ENCODE measurements at places on chromosomes 12 and 14.

GRCh38 chr12:124434951-124435805 lies 132.2 kb downstream of the NCOR2 start:
- DNase-seq = no peak

- no peak for DNase-seq
These were observed 45.7 kb downstream of the NPAS3 start for GRCh38 chr14:32984241-32984930.

GRCh38 chr14:55864890-55865655 lies 253.1 kb upstream of the PELI2 start:
- DNase-seq = no peak

GRCh38 chr12:119682639-119683252 lies 14.8 kb downstream of the PRKAB1 start:
- no peak for DNase-seq

- DNase-seq = no peak
These were observed 521.6 kb downstream of the TRHDE start for GRCh38 chr12:72793796-72794195.

- DNase-seq = no peak
These were observed 55.4 kb upstream of the RFX4 start for GRCh38 chr12:106527356-106527755.
